ENCODE measurements at places on chromosomes 16 and 17.
A peak's percentile ranks its signal among the peaks of the same experiment; 100 is the strongest.

DNA sequence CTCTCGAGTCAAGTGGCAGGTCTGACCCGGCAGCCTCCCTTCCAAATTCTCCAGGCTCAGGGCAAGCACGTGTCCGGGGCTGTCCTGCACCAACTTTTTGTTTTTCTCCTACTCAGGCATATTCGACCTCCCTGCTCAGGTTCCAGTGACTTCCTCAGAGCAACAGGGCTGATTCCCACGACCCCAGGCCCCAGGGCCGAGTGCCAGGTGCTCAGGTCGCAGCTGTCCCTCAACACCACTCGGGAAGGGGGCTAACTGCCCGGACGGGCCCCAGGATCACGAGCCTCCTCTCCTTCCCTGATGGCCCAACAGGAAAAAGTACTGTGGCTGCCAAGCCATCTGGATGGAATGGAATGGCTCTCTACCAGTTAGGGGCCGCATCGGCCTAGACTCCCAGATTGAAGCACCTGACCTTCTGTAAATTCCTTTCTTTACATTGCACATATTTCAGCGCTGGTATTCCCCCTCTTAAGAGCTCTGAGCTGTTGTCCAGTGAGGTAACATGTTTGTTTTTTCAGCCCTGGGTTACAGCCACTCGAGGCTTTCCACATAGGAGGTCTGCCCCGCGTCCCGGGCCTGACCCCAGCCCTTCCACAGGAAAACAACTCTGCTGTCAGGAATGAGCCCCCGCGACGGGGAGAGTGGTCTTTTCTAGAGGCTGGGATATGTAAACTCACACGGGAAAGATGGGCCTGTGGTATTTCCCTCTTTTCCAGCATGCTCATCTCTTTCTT is 25.0 kb downstream of the NXN start:
- DNase-seq, result no peak

DNA sequence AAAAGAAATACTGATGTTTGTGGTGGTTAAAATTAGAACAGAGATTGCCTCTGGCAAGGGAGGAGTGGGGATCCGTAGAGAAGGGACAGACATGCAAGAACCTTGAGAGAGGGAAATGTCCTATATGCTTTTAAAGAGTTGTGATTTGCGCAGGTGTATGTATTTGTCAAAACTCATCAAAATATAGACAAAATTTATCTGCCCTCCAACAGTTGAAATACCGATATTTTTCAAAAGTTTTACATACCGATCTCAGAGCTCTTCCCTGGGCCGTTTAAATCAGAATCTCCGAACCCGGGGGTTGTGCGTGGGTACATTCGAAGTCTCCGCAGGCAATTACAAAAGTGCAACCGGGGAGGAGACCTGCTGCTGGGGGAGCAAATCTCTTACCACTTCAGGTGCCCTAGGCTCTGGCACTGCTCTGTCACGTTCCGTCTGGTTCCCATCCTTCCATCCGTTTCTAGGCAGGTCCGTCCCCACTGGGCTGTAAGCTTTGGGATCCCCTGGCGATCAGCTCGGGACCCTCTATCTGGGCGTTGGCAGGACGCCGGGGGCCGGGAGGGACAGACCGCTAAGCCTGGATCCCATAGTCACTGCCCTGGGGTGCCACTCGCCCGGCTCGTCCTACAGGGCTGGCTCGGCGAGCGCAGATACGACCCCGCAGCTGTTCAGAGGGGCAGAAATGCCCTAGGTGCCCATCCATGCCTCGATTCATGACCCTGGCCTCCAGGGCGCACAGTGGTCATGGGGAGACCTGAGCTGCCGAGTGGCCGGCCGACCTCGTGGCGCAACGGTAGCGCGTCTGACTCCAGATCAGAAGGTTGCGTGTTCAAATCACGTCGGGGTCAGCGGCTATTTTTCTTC is 4.2 kb downstream of the BORCS6 start:
- DNase-seq, result peak; percentile 95

DNA sequence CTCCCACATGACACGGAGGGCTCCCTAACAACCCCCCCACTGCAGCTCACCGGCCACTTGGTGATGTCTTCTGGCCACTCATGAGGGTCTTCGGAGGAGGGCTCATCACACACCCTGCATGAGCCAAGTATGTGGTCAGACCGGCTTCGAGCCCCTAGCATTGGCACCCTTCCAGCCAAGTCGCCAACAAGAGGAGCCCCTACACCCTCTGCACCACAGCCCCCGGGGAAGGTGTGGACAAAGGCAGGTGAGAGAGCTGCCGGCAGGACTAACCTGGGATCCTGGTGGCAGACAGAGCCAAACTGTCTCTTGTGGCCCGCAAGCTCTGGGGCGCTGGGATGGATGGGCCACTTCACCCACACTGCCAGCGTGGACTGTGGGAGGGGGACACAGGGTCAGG is 6.5 kb downstream of the SNRNP25 start:
- no peak for DNase-seq

DNA sequence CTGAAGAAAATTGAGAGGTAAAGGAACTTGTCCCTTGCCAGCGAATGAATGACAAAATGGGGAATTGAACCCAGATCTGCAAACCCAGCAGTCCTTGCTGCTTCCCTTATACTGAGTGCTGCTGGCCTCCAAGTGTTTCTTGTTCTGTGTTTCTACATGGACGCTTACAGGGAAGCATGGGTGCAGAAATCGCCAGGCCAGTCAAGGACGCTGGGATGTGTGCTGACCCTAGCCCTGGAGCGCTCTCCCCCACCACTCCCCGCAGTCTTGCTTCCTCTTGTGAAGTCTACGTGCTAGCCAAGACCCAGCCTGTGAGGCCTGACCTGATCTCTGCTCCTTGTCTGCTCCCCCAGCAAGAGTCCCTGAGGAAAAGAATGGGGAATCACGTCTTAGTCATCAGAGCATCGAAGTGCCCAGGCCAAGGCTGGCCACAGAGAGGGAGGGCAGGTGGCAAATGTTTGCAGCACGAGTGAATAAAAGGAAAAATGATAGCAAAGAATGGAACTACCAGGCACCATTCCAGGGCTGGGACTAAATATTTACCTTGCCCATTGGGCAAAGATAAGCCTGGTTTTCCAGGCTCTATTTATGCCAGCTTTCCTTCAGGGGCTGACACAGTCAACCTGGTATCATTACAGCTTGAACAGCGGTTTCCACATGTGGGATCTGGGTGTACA is 17.4 kb downstream of the CA4 start:
- DNase-seq, result no peak

GRCh38 chr16:17802571-17802970 is 331.8 kb upstream of the XYLT1 start:
- DNase-seq, result no peak

DNA sequence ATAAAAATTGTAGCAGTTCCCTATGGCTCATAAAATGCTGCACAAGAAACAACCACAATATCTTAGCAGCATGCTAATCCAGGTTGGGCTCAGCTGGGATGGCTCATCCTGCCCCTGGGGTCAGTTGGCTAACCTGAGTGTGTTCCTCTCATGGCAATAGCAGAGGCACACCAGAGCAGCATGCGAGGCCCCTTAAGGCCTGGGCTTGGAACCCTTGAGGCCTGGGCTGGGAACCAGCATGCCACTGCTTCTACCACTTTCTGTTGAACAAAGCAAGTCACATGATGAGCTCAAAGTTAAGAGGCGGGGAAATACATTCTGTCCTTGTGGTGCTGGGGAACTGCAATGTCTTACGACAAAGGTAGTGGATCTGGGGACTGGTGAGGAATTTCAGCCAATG is 154.4 kb upstream of the FOXF1 start:
- no peak for DNase-seq

- no peak for DNase-seq
These were observed 372.3 kb downstream of the SEC14L1 start for GRCh38 chr17:77513045-77513444.

DNA sequence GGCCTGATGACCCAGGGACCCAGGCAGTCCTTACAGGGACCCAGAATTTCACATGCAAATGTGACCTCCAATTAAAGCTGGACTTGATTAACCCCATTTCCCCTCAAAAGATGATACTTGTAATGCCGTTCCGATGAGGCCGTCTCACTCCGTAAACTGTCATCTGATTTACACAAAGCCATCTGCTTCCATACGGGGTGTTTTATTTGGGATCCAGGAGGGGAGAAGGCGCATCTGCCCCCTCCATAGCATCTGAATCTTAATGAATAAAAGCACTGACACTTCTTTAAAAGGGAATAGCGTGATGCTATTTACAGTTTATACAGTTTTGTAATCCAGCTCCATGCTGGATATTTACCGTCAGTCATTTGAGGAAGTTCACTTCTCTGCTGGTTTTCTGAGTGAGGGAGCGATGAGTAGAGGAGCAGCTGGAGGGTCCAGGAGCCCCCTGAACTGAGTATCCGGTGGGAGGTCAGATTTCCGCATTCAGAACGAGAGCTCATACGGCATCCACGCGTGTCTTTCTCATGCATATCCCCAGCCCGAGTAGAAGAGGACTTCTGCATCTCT is 452.7 kb downstream of the WWOX start:
- no peak for DNase-seq

DNA sequence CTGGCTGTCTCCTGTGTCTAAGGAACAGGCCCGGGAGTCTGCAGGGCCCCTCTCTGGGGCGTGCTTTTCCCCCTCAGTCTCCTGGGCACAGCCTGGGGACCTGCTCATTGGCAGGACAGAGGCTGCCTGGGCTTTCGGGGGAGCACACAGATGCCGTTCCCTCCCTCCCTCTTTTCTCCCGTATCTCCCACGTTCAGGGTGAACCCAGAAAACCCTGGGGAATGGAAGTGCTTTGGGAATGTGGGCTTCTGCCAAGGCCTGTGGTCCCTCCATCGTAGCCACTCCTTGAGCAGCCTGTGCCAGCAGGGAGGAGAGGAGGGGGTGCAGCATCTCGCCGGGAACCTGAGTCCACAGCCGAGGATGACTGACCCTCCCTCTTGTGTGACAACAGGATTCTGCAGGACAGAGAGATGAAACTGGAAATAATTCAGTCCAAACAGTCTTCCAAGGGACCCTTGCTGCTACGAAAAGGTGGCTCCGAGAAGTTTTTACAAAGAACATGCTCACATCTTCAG is 52.0 kb downstream of the RNF213 start:
- DNase-seq, result no peak

GRCh38 chr17:47275245-47275984 is 21.8 kb downstream of the ITGB3 start:
- no peak for DNase-seq

- DNase-seq, result no peak
These were observed 2.7 kb downstream of the FOXJ1 start for GRCh38 chr17:76138234-76138895.

DNA sequence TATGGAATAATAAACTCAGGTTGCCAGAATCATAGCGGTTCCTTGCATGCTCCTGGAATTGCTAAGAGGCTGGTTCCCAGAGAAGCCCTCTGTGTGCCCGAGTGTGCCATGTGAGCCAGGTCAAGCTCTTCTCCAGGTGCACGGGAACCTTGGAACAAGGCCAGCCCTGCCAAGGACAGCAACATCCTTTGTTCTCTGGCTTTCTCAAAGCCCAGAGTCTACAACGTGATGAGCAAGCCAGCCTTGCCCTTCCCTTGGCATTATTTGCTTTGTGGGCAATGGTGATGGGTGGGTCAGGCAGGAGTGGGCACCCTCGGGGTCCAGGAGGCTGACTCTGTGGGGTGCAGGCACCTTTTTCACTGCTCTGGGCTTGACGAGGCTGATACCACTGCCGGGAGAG is 14.2 kb upstream of the SEC14L1 start:
- DNase-seq, result no peak

- DNase-seq, result no peak
These were observed 39.4 kb downstream of the SYCE1L start for GRCh38 chr16:77238593-77238992.

- no peak for DNase-seq
These were observed 173.2 kb upstream of the FOXF1 start for GRCh38 chr16:86337138-86337537.

DNA sequence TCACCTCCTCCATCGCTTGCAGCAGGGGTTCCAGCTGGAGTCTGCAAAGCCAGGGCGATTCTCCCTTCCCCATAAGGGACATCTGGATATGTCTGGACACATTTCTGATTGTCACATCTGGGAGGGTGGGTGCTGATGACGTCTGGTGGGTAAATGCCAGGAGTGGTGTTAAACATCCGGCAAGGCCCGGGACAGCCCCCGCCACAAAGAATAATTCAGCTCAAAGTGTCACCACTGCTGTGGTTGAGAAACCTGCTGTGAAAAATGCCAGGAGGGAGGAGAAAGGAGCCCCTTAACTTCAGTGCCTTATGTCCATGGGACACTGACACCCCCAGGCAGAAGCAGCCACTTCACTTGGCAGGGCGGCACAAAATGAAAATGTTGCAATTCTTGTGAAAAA is 179.4 kb upstream of the SDK2 start:
- DNase-seq, result no peak

DNA sequence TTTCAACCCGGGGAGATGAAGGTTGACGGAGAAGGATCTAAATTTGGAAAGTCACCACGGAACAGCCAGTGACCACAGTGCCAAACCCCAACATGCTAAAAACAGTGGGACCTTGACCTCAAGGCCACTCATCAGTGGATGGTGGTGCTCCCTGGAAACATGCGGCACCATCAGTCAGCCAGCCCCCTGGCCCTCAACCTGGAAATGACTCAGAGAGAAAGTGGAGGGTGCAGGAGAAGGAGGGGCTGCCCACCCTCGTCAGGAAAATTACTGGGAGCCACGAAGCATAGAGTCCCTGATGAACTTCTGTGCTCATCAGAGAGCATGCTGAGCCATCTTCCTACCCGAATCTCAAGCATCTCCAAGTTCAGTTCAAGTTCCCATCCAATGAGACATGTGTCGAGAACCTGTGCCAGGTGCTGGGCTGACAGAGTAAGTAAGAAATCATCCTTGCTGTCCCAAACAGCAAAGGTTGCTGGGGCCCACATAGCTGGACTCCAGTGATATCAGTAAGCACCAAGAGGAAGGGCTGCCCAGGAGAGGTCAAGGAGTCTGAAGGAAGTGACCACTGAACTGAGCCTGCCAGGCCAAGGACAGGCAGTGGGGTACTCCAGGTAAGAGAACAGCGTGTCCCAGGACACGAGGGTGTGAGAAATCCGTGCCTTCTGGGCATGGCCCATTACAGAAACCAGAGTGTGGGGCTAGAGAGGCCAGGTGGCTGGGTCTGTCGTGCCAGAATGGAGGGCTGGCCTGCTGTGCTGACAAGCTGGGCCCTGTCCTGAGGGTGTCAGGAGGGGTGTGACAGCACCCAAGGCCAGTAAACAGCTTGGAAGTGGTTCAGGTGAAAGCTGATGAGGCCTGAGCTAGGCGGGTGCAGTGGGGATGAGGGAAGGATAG is 5.2 kb downstream of the PECAM1 start:
- peak; percentile 73 for DNase-seq

- peak; percentile 81 for DNase-seq
These were observed 22.6 kb downstream of the NDE1 start for GRCh38 chr16:15672514-15673167.

- DNase-seq, result no peak
These were observed 4.0 kb downstream of the SRCIN1 start for GRCh38 chr17:38601539-38602351.

DNA sequence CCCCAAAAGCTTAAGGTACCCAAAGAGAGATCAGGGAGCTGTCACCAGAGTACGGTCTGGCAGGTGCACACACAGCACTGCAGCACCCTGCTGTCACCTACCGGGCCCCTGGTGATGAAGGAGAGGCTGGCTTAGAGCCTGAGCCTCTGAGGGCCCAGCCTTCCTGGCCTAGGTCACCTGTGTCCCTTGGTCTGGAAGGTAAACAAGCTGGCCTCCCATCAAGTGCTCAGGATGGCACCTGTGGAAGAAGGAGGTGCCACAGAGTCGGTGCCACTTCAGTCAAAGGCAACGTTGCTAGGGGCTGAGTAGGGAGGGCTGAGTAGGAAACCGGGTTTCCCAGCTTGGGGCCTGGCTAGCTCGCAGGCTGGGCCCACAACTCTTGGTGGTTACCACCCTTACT is 70.7 kb downstream of the COG7 start:
- no peak for DNase-seq

- DNase-seq, result peak; percentile 96
These were observed 207.0 kb downstream of the MSI2 start for GRCh38 chr17:57463103-57463885.
